SHP77 (cell line): ENCODE measurements at places on chromosomes 2 and 18.

GRCh38 chr2:38713338-38713737 lies 37.8 kb downstream of the SRSF7 start:
- no peak for DNase-seq

GRCh38 chr2:43754180-43754579 lies 19.7 kb upstream of the DYNC2LI1 start:
- DNase-seq = no peak

- no peak for DNase-seq
Observed at GRCh38 chr18:50422286-50422898, 47.5 kb downstream of the SKA1 start.

- DNase-seq = no peak
Observed at GRCh38 chr2:168926621-168927386, 25.7 kb downstream of the G6PC2 start.

DNA sequence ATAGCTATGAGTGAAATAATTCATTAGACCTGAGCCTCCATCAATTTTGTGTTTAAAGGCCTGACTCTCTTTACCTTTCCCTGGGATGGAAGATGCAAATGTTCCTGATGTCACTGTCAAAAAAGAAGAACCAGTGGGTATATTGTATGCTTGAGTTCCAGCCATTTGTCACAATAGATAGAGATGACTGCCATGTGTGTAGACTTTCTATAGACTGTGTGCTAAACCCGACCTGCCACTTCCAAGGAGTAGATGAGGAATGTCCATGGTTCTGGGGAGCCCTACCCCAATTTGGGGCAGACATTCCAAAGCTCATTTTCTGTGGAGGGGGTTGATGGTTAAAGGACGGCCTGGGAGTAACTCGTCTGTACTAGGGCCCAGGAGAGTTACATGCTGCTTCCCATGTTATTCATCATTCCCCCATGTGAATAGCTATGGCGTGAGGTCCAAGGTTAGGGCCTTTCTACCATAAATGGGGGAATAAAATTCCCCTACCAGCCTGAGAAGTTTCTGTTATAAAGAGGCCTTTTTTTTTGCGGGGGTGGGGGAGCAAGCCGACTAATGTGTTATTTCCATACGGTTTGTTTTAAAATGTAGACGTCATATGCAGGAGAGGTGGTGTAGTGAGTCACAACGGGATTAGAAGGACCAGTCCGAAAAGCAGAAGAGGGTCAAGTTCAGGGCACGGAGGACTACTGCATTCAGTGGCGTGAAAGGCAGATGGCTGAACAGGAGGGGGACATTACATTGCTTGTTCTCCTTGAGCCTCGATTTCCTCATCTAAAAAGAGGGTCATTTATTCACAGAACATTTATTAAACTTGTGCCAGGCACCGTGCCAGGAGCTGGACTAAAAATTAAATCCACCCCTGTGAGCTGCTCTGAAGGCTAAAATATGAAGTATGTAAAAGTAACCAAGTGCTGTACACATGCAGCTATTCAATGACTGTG lies 24.0 kb downstream of the IL1B start:
- no peak for DNase-seq

GRCh38 chr2:132479155-132479554 lies 62.5 kb downstream of the GPR39 start:
- peak; percentile 53 for DNase-seq

GRCh38 chr2:74620671-74621070 lies 27.5 kb downstream of the M1AP start:
- DNase-seq = no peak

DNA sequence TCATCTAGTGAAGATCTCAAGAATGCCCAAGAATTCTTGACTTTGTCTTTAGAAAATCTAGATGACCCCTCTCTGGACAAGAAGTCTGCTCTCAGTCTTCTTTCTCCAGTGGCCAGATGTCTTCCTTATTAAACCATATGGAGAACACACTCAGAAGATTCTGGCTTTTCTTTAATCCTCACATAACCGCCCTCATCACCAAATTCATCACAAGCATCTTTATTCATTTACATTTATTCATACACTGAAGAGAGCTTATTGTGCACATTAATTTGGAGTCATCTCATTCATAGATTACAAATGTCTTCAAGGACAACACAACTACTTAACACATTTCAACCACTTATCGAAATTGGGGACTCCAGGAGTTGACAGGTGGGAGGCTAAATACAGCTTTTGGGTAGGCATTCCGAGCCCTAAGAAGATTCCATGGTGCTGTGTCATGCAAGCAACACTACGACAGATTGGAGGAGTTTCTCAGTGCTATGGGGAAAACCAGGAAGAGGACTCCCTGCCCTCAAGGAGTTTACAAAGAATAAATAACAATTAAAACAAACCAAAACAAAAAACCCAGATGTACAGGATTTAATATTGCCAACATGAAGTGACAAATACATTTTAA lies 64.8 kb upstream of the LCLAT1 start:
- no peak for DNase-seq

- no peak for DNase-seq
Observed at GRCh38 chr2:118490330-118490729, 357.1 kb downstream of the EN1 start.

- DNase-seq = no peak
Observed at GRCh38 chr2:75495862-75496261, 64.9 kb downstream of the EVA1A start.

GRCh38 chr18:57026316-57026715 lies 120.6 kb upstream of the BOD1L2 start:
- no peak for DNase-seq

DNA sequence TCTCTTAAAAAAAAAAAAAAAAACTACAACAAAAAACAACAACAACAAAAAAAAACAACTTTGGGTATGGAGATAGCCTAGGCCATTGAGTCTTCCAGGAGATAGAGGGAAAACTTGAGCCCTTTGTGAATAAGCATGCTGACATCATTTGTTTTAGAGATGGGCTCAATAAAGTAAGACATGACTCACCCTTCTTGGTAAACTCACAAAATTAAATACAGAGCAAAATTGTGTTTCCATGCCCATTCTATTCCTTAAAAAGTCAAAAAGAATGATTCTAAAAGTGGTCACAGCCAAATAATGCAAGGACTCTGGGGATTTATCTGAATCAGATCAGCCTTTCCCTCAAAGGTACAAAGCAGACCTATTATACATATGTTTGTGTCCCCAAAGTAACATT lies 117.4 kb downstream of the ETAA1 start:
- DNase-seq = no peak

DNA sequence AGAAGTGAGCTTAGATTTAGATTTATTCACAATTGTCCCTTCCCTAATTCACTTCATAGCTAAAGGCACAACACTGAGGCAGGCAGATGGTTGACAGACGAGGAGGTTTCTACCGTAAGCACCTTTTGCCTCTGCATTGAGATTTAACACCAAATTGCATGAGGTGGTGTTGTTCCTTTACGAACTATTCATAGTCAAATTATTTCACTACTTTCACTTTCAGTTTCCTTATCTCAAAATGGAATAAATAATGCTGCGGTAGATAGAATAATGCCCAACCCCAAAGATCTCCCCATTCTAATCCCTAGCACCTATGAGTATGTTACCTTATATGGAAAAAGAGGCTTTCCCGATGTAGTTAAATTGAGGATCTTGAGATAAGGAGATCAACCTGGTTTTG lies 58.9 kb upstream of the LINC00305 start:
- no peak for DNase-seq

GRCh38 chr2:65545837-65546805 lies 113.7 kb upstream of the SPRED2 start:
- DNase-seq = no peak

DNA sequence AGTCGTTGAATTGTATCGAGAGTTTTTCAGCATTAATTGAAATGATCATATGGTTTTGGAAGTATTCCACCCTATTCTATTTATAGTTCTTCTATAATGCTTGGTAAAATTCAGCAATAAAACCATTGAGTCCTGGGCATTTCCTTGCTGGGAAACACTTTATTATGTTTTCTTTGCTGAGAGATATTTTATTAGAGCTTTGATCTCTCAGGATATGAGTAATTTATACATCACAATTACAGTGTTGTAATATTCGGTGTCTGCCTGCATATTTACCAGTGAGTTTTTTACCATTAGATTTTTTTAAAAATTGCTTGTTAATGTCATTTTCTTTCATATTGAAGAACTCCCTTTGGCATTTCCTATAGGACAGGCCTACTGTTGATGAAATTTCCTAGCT lies 402.7 kb upstream of the FSIP2 start:
- DNase-seq = no peak

- no peak for DNase-seq
Observed at GRCh38 chr18:24802456-24802855, 342.0 kb downstream of the HRH4 start.

DNA sequence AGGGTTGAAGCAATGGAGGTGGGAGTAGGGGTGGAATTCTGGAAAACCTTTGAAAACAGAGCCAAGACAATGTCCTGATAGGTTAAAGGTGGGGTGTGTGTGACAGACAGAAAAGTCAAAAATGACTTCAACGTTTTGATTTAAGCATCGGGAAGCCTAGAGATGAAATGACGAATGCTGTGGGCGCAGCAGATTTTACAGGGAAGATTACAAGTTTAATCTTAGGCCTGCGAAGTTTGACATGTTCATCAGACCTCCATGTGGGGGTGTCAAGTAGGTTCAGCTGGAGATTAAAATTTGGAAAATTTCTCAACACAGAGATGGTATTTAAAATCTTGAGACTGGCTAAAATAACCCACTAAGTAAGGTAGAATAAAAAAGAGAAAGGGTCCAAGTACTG lies 453.3 kb downstream of the TXNL1 start:
- DNase-seq = no peak

DNA sequence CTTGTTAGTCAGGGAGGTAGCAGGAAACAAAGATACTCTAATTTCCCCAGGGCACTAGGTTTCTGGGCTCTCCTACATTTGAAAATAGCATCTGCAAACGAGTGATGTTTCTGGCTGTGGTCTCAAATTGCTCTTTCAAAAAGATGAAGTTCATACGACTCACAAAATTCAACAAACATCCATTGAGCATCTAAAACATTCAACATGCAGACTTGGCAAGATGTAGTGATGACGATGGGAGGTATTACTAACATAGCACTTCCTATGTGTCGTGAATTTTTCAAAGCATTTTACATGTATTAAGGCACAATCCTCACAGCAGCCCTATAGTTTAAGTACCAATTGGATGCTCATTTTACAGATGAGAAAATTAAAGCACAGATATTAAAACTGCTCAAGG lies 5.2 kb downstream of the CCBE1 start:
- no peak for DNase-seq
